ENCODE measurements at places on chromosomes 2 and 18.

- no peak for DNase-seq
These were observed 194.2 kb downstream of the TWIST2 start for GRCh38 chr2:239042046-239042445.

- DNase-seq, result no peak
These were observed 59.0 kb upstream of the OTX1 start for GRCh38 chr2:62991605-62992004.

DNA sequence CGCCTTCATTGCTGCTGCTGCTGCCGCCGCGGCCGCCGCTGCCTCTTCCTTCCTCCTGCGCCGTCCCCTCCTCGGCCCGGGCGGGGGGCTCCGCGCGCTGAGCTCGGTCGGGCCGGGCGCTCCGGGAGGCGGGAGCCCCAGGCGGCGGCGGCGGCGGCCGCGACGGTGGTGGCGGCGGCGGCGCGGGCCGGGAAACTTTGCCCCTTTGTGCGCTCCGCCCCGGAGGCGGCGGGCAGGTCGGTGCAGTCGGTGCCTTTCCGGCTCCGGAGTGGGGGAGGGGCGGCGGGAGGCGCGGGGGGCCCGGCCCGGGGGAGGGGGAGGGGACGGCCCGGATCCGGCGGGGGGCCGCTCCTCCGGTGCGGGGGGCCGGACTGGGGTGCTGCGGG is 205 bp downstream of the TET3 start:
- no peak for DNase-seq

- DNase-seq, result no peak
These were observed 168.5 kb upstream of the SLC39A10 start for GRCh38 chr2:195488567-195488966.

GRCh38 chr2:206028101-206028500 is 57.9 kb downstream of the INO80D start:
- DNase-seq, result no peak

DNA sequence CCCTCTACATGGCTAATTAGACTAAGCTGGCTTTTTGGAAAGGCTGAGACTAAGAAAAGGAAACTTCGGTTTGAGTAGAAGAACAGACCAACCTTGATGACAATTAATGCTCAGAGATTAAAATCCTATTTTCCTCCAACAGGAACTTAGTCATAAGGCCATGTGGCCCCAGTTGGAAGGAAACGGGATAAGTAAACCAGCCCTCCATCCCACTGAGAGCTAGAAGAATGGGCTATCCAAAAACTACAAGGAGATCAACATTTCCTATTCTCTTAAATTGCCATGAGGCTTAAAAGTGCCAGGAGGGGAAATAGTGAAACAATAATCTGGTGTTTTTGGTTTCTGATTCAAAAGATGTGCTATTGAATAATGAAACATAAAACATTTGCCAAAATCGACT is 216.6 kb downstream of the PAX3 start:
- no peak for DNase-seq

GRCh38 chr2:28300485-28301341 is 91.9 kb upstream of the FOSL2 start:
- no peak for DNase-seq

GRCh38 chr2:86300496-86300895 is 36.9 kb downstream of the REEP1 start:
- no peak for DNase-seq

DNA sequence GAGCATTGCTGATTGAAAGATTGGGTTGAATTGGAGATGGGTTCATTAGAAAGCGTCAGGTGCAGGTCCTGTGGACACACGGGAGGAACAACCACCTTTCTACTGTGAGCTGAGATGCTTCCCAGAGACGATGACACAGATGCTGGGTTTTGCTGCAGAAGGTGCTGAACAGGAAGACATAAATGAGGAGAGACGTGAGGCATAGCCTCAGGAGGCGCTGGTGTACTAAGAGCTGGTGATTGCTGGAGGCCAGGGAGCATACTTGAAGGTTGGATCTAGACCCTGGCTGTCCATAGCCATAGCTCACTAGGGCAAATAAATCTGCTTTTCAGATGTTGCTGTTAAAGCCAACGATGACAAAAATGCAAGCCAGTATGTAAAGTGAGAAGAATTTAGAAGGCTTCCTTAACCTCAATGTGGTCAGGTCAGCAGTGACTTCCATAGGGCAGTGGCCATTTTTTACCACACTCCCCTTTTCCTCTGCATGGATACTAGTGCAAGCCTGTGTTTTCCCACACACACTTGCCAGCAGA is 153.7 kb downstream of the SOX11 start:
- no peak for DNase-seq

GRCh38 chr2:227774011-227774624 is 28.4 kb downstream of the SCYGR8 start:
- DNase-seq, result no peak

- DNase-seq, result no peak
These were observed 11.0 kb downstream of the TANK start for GRCh38 chr2:161170958-161171932.

DNA sequence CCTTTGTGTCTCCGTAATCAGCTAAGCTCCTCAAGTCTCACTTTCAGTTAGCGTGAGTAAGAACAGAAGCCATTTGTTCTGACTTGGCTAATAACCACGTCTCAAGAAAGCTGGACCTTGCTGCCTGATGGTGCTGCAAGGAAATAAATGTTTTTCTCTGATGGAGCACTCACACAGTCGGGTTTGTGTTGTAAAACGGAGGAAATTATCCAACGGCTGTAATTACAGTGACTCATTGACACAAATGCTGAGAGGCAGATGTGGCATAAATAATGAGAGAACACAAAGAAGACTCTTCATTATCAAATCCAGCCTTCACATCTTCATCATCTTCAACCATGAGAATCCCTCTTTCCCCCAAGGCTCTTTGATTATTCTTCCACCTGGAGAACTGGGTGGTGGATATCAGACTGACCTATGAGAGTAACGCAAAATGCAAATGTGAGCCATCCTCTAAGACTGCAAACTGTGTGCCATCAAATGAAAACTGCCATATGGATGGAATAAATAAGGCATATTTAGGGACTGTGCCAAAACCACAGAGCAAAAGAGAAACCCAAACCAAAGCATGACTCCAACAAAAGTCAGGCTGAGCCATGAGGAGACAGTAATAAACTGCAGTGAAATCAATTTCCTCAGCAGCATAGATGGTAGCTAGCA is 252.6 kb downstream of the RND3 start:
- no peak for DNase-seq

GRCh38 chr18:3032721-3033120 is 19.8 kb upstream of the LPIN2 start:
- no peak for DNase-seq
